ENCODE measurements at places on chromosomes 7 and 10. TPM values are rescaled to one million over a fixed set of nuclear protein-coding genes. Genes with fewer than 3 reads are reported as not detected.

ADAM22 gene
- total RNA-seq, result 1.7 TPM

SUGCT gene
- 0.91 TPM for total RNA-seq

PGAM2 gene
- total RNA-seq, result 0.42 TPM

HOXA1 gene
- 0.09 TPM for total RNA-seq

All from activated CD4-positive, alpha-beta T cell treated with anti-CD3 and anti-CD28 coated beads, Interleukin-2, amount 10 ng/mL, durations not matched to agents 24 days and 14 days (primary cell).